ENCODE measurements at places on chromosomes 2 and 18.

GRCh38 chr2:9800639-9800974, 42.7 kb upstream of the TAF1B start:
- no peak for DNase-seq

- peak; percentile 35 for DNase-seq
These were observed at the start of gene IGFBP2 for GRCh38 chr2:216632952-216633615. TSS of gene IGFBP2 (plus strand) at chr2:216633420. CDS start at chr2:216633524, 104 bp downstream.

GRCh38 chr2:98372121-98372520, 25.9 kb downstream of the CNGA3 start:
- no peak for DNase-seq

- peak; percentile 47 for DNase-seq
These were observed 14.3 kb downstream of the IMPA2 start for GRCh38 chr18:11995445-11996189.

Data from stimulated activated CD4-positive, alpha-beta T cell treated with anti-CD3 and anti-CD28 coated beads, Interleukin-12 subunit alpha, Interleukin-12 subunit beta, amount 100 ng/mL, for 4 hours (primary cell).